ENCODE measurements at places on chromosomes 13 and 19.

DNA sequence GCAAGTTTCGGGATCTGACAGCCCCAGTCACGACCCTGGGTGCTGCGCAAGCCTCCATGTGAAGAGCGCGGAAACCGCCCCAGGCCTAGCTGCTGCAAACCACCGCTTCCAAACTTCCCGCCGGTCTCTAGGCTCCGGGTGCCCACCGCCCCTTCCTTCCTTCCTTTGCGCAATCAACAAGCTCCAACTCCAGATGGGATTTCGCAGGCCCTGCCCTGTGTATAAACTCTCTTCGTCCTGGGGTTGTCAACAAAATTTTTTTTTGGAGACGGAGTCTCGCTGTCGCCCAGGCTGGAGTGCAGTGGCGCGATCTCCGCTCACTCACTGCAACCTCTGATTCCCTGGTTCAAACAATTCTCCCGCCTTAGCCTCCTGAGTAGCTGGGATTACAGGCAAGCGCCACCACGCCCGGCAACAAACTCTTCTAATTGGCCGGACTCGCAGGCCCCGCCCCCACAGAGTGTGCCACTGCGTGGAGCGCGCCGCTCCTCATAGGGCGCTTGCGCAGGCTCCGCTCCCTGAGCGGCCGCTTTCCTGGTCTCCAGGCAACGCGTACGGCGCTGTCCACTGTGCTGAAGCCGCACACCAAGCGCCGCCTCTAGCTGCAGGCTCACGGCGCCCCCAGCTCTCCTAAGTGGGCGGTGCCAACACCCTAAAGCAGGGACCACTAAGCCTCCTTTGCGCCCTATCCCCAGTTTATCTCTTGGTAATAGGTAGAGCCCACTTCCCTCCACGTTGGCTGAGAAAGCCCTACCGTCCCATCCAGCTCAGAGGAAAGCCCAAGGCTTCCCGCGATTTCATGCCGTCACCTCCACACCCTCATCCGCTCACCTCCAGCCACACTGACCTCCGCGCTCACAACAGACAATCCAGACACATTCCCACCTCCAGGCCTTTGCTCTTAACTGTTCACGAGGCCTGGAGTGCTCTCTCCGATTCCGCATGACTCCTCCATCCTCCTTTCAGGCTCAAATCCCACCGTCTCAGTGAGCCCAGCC is 5.5 kb upstream of the QTRT1 start:
- peak; percentile 95 for ATAC-seq

DNA sequence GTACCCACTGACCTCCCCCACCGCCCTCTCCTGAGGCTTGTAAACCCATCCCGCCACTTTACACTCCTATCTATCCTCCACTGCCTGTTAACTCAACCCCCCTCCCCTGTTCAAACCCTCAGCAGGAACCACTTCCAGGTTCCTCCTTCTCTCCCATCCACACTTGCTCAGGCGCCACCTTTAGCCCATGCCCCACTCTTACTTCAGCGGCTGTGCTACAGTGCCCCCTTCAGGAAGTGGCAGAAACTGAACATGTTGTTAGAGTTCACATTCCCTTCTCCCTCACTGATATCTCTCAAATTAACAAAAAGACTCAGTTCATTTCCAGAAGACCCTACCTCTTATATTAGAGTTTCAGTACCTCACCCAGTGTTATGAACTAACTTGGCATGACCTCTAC is 49.4 kb downstream of the ZNF91 start:
- ATAC-seq, result no peak

- no peak for ATAC-seq
These were observed 1.3 kb downstream of the TSKS start for GRCh38 chr19:49761625-49762311.

- ATAC-seq, result no peak
These were observed 879.0 kb downstream of the UQCRFS1 start for GRCh38 chr19:28333909-28334308.

- no peak for ATAC-seq
These were observed 18.0 kb downstream of the GTF2F2 start for GRCh38 chr13:45138282-45138681.

GRCh38 chr19:289651-290371 is 1.4 kb downstream of the PLPP2 start:
- no peak for ATAC-seq

- no peak for ATAC-seq
These were observed 30.5 kb downstream of the ZIC5 start for GRCh38 chr13:99941086-99941485.

GRCh38 chr19:52962394-52963246 is at the start of gene ZNF816:
Gene ZNF816 (minus strand): TSS chr19:52962881. CDS start chr19:52956089, 6,792 bp downstream.
- ATAC-seq, result peak; percentile 100

DNA sequence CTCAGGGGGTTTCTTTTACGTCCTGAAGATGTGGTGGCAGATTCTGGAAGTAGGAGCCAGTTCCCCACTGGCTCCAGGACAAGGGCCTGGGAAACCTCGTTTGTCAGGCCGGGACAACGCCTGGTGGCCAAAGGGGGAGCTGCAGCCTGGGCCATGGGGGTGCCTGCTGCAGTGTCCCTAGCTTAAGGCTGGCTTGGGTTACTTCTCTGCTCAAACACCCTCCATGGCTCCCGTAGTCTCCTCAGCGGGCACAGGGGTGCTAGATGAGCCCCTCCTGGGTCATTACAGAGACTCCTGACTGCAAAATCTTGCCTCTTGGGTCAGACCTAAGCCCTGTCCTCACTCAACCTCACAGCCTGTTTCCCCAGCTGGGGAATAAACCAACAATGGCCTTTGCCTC is 14.7 kb downstream of the CILP2 start:
- ATAC-seq, result no peak

DNA sequence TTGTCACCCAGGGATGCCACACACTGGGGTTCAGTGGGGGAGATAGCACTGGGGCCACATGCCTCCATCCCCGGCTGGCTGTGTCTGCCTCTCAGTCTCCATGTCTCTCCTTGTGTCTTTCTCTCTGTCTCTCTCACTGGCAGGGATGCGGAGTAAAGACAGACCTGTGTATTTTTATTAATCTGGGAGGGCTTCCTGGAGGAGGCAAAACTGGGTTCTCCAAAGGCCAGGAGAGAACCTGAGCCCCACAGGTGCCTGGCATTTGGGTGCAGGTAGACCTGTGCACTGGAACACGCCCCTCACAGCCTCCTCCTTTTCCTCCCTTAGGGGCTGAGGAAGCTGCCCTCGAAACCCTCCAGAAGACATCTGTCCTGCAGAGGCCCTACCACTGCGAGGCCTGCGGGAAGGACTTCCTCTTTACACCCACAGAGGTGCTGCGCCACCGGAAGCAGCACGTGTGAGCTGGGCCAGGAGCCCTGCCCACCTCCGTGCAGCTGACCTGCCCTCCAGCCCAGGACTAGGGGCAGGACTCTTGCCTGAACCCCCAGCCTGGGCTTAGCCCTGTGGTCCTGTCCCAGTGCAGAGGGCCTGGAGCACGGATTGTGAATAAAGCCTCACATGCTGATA is 32.7 kb downstream of the DHX34 start:
- peak; percentile 62 for ATAC-seq
